ENCODE measurements at places on chromosomes 7 and 10.

DNA sequence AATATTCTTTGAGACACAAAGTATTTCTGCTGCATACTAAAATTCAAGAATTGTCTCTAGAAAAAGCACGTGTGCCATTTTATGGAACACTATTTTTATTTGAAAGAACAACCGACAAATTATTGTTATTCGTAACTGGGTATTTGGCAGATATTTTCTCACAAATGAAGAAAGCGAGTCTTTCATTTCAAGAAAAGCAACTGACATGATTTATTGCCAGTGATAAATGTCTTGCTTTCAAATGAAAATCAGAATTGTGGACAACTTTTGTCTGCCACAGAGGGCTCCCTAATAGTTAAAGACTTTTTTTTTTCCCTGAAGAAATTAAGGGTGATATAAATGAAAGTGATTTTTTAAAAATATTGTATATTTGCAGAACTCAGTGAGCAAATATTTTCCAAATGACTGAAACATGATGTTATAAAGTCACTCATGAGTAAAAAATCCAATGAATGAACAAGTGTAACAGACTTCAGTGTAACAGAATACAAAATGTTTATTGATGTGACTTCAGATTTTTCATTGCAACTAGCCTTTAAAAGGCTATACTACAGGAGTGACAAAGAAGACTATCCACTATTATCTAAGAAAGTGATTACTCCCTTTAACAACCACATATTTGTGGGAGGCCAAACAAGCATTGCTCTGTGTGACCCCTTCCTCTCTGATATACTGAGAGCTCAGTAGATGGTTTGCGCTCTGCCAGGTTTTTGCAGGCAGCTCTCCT, 49.0 kb upstream of the SEMA3E start:
- DNase-seq, result no peak

GRCh38 chr7:130272381-130273080, 5.9 kb downstream of the CPA2 start:
- peak; percentile 71 for DNase-seq

DNA sequence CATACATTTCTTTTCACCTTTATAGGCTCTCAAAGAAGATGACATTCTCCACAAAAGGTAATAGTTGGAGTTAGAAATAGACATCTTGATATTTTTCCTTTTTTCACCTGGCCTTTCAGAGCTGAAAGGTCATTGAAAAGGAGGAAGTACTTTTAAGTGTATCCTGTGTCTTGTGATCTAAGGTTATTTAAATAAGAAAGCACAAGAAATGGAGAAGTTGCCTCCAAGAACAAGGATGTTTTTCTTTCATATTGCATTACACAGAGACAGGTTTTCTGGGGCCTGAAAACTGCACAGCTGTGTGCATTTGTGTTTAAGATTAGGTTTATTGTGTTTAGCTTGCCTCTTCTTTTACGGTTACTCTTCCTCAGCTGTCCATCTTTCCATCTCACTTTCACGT, 103.4 kb upstream of the SEMA3D start:
- DNase-seq, result no peak

GRCh38 chr10:21673668-21674067, 139.6 kb downstream of the MLLT10 start:
- no peak for DNase-seq

DNA sequence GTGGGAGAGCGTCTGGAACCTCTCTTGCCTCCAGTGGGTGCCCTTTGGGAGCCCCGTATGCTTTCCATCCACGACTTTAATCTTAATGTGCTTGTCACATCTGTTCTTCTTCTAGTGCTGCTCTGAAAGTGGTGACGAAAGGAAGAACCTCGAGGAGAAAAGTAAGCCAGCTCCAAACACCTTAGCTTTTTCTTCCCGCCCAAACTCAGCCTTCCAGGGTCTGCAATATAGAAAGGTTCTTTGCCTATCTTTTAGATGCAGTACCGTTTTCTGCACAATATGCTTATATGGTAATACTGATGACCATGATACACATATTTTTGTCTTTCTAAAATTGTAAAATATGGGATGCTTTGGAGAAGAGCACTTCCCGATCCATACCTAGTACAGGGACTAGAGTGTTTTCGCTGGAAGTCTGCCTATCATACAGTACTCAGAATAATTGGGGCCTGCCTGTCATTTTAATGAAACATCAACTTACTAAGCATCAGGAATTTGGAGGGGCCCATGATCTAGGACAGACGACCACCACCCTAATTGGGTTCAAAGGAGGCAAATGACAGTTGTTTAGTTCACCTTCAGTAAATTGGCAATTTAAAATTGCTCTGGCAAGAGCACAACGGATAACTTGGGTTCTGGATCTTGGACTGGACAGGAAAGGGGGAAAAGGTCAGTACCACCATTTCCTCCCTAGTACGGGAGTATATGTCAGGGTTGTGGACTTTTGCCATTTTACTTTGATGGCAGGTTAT, 884 bp downstream of the RINT1 start:
- DNase-seq, result no peak

DNA sequence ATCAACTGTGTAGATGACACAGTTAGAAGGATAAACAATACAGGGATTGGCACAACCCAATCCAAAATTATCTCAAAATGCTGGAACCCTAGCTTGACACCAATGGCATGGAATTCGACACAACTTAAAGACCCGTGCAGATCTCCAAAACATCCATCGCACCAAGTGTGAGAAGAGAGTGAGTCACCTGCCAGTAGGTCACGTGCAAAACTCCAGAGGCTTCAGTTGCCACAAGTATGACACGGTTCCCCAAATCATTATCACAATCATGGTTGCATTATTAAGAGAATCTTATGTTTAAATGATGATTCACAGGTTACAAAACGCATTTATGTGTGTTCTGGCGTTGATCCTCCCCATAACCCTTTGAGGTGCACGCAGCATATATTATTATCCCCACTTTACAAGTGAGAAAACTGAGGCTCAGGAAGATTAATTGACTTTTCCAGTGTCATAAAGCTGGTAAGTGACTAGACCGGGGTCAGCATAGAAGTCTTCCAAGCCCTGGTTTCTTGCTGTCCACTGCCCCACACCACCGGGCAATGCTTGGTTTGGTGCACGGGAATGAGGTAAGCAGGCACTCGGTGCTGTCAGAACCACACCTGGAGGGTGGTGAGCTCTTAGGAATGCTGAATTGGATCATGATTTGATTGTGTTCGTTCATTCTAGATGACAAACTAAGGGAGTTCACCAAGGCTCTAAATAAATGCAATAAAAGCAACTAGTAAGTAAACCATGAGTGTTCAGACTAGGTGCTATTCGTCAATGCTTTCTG, 23.6 kb upstream of the STK17A start:
- DNase-seq, result no peak

GRCh38 chr7:157337316-157338149, 729 bp downstream of the DNAJB6 start:
- peak; percentile 76 for DNase-seq

GRCh38 chr7:51592842-51593599, 276.4 kb upstream of the COBL start:
- no peak for DNase-seq

GRCh38 chr10:5891009-5891408, 966 bp downstream of the FBH1 start:
- no peak for DNase-seq

DNA sequence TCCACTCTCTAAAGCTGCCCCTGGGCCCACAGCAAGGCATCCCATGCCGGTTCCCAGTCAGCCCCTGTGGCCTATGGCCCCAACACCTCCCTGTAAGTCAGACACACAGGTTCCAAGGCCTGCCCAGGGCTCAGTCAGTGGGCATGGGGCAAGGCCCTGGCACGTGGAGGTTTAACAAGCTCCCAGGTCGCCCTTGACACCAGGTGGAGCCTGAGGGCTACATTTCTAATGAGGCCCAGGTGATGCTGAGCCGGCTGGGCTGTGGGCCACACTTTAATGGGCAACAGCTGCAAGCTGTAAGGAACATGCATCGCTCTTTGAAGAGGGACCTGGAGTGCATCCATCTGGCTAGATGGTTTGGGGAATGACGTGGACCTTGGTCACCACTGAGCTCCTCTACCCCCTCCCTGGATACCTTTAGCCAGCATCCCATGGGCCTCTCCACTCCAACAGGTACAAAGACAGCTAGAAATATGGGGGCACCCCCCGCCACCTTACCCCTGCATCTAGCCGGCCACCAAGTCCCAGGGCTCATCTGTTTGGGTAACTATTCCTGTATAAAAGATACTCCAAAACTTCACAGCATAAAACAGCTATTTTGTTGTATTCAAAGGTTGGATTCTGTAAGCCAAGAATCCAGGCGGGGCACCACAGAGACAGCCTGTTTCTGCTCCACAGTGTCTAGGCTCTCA, 122.5 kb downstream of the OAT start:
- DNase-seq, result peak; percentile 83

DNA sequence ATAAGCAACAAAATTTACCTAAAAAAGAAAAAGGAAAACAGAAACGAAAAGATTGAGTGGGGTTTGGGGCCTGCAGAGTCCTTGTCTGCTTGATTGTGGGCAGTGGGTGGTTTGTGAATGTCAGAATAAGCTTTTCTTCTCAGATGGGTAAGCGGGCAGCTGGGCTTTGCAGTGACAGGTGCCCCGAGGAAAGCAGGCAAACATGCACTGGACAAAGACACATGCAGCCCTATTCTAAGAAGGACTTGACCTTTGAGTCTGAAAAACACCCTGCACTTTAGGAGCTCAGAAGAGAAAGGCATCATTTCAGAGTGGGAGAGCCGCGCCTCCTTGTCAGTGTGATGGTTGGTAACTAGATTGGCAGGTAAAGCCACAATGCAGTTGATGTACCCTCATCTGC, 562.7 kb downstream of the PTPRN2 start:
- no peak for DNase-seq

GRCh38 chr7:30116771-30117170, 18.0 kb upstream of the MTURN start:
- DNase-seq, result peak; percentile 77

- DNase-seq, result no peak
Measured at GRCh38 chr10:74575191-74575720, 251.1 kb upstream of the KAT6B start.

DNA sequence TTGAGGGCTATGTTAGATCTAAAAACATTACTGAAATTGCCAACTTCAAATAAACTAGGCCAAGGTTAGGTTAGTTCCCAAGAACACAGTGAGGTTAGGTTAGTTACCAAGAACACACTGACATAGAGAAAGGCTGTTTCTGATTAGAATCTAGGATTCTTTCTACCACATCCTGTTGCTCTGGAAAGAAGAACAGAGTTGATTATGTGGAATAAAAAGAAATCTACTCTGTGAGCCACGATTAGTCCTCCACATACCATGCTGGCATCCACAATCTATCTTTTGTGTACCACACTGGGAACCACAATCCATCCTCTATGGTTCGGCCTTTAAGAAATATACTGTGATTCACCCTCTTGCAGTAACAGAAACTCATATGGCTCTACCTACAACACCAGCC, 91.4 kb downstream of the LRRTM3 start:
- DNase-seq, result no peak

DNA sequence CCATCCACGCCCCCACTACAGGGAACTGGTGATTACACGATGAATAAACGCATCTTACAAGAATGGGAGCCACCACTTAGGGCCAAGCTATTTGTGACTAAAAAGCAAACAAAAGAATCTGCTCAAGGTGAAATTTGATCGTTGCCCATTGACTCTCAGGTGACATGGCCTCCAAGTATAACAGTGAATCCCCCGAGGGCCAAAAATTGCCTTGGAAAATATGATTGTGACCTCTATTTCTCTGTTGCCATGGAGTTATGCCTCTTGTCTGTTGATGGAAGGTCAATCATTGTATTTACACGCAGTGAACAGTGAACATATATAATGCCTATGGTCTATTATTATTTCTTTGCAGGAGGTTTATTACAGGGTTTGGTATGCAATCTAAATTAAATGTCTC, 282.3 kb downstream of the KLF6 start:
- DNase-seq, result no peak

- DNase-seq, result no peak
Measured at GRCh38 chr10:115861455-115861854, 411.6 kb downstream of the GFRA1 start.

DNA sequence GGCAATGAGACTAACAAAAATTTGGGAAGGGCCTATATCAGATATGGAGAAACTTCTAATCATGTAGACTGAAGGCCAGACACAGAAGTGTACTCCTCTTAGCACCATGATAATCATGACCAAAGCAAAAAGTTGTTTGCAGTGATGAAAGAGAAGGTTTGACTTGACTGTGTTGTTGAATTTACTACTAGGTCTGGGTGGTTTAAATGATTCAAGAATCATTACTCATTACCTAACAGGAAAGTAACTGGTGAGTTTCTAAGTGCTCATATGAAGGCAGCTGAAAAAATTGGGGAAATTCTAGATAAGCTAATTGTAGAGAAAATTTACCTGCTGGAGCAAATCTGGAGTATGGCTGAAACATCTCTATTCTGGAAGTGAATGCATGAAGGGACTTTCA, 451.5 kb upstream of the SORCS1 start:
- no peak for DNase-seq

GRCh38 chr7:42253316-42253715, 16.3 kb upstream of the GLI3 start:
- DNase-seq, result no peak

- no peak for DNase-seq
Measured at GRCh38 chr7:73602721-73603651, 21.3 kb downstream of the MLXIPL start.

DNA sequence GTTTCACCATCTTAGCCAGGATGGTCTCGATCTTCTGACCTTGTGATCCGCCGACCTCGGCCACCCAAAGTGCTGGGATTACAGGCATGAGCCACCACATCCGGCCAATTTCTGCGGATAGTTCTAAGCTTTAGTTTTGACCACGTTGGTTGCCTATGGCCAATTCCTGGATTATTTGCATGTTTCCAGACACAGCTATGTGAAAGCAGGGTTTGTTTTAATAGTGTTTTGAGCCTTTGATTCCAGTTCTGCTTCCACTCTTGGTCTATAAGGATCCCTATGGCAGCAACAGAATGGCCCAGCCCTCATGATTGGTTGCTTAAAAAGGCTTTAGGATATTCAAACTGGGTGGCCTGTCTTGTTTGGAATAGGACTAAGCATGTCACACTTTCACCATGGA, 19.1 kb downstream of the SIRT1 start:
- DNase-seq, result no peak

DNA sequence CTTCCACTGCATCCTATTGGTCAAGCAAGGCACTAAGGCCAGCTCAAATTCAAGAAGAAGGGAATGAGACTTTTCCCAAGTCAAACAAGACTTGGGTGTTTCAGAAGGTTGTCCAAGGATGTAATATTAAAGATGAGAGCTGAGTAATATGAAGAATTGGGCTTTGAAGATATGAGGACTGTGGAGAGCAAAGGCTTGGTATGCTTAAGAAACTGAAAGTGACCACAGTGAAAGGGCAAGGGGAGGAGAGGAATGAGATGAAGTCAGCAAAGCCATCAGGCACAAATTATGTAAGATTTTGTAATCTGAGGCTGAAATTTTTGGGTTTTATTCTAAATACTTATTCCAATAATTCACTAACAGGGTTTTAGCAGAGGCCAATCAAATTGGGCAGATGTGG, 38.6 kb upstream of the NPY start:
- DNase-seq, result no peak

DNA sequence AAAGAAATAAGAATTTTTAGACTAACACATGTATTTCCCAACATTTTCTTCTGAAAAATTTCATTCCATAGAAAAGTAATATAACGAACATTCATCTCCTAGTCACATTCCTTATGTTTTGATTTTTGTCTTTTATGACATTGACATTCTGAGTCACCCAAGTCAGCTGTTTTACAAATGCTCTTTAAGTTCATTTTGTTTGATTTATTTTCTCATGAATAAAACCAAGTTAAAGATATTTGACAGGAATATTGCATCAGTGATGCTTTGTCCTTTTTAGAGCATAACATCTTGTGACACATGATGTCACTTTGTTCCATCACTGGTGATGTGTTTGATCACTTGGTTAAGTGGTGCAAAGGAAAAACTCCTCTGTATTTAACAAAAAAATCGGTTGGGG, 48.4 kb downstream of the HGF start:
- DNase-seq, result no peak
